ENCODE measurements at places on chromosomes 13 and 19.

DNA sequence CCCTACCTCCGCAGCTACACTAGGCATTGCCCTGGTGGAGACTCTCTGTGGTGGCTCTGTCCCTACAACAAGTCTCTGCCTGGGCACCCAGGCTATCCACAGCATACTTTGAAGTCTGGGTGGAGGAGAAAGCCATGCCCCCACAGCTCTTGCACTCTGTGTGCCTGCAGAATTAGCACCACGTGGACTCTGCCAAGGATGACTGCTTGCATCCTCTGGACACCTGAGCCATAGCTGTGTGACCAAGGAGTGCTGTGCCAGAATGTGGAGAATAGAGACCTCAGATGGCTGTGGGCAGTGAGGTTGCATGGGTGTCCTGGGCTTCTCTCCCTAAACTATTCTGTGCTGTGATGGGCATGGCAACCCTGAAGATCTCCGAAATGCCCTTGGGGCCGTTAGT lies 21.2 kb upstream of the MCF2L start:
- no peak overlapping the region for H3K27ac ChIP-seq
- peaks cover 8% of the 10 kb centered on the region for H3K4me1 ChIP-seq
- no peak overlapping the region for H3K4me3 ChIP-seq
- ATAC-seq, result no peak
- peaks cover 46% of the 10 kb centered on the region for H3K27me3 ChIP-seq
- no peaks in the 10 kb centered on the region for H3K36me3 ChIP-seq

GRCh38 chr19:14145381-14145780 lies 9.0 kb upstream of the ASF1B start:
- peaks cover 34% of the 10 kb centered on the region for H3K4me1 ChIP-seq
- H3K4me3 ChIP-seq, result no peak overlapping the region
- no peaks in the 10 kb centered on the region for H3K27me3 ChIP-seq
- H3K36me3 ChIP-seq, result peaks cover 4% of the 10 kb centered on the region

- no peak for ATAC-seq
- peaks cover 21% of the 10 kb centered on the region for H3K27me3 ChIP-seq
- H3K4me1 ChIP-seq, result no peaks in the 10 kb centered on the region
- no peak overlapping the region for H3K27ac ChIP-seq
- no peaks in the 10 kb centered on the region for H3K36me3 ChIP-seq
These were observed 63.7 kb downstream of the UNC13A start for GRCh38 chr19:17624314-17624991.

DNA sequence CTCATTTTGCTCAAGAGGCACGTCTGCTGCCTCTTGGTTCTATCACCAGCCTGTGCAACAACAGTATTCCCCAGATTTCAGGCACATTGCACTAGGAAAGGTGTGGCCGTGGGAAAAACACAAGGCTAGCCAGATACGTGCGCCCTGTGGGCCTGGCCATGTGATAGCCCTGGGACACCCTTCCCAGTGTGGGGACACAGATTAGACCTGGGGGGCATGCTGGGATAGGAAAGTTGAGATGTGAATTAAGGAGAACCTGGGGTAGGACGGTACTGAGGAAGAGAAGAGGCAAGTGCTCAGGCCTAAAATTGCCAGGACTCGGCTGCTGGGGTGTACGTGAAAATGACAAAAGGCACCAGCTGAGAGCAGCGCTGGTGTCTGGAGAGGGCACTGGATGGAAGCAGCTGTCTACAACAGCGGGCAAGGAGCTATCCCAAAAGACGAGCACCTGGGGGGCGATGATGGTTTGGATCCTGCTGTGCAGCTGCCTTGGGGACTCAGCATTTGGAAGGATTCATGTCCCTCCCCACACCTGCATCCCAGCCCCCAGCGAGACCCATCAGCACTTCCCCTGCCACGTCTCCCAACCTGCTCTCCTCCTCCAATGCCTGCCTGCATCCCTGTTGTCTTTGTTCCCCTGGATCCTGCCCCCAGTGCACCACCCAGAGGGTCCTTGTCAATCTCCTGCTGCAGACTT lies 54.3 kb downstream of the GGACT start:
- no peaks in the 10 kb centered on the region for H3K4me1 ChIP-seq
- H3K4me3 ChIP-seq, result no peak overlapping the region
- no peak overlapping the region for H3K27ac ChIP-seq
- no peaks in the 10 kb centered on the region for H3K27me3 ChIP-seq
- ATAC-seq, result no peak

DNA sequence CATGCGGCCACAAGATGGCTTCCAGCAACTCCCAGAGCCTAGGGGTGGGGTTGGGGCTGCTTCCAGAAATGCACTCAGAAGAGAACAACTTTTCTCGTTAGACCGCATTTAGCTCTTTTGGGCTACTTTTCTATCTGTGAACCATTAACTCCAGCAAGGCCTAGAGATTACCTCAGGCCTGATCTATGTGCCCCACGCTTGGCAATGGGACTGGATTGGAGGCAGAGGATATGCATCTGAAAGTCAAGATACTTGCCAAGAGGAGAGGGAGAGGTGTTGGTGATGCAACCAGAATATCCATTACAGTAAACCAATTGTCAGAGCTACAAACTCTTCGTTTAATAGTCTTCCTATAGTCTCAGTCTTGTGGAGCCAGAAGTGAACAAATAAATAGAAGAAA lies 177.7 kb downstream of the TDRD3 start:
- H3K27ac ChIP-seq, result no peak overlapping the region
- ATAC-seq, result no peak
- no peaks in the 10 kb centered on the region for H3K4me1 ChIP-seq
- peaks cover 39% of the 10 kb centered on the region for H3K36me3 ChIP-seq
- no peak overlapping the region for H3K4me3 ChIP-seq
- H3K27me3 ChIP-seq, result no peaks in the 10 kb centered on the region

GRCh38 chr13:28355822-28356371 lies 139.0 kb downstream of the FLT1 start:
- no peaks in the 10 kb centered on the region for H3K27me3 ChIP-seq
- H3K27ac ChIP-seq, result no peak overlapping the region
- H3K4me1 ChIP-seq, result peaks cover 6% of the 10 kb centered on the region

DNA sequence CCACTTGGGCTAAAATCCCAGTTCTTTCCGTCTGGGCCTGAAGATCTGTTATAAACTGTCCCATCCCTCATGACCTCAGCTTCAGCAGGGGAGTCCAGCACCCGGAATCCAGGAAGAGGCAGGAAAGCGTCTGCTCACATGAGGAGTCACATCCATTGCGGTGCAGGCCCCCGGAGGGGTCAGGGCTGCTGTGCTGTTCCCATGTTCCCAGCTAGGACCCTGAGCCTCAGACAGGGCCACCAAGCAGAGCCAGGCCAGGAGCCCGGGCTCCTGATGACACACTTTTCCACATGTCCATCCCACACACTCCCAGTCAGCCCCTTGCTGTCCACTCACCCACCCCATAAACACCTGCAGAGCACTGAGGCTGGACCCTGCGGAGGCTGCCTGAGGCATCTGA lies 45.3 kb upstream of the VSTM2B start:
- ATAC-seq, result no peak
- H3K36me3 ChIP-seq, result no peaks in the 10 kb centered on the region
- H3K27me3 ChIP-seq, result no peaks in the 10 kb centered on the region
- no peaks in the 10 kb centered on the region for H3K4me1 ChIP-seq

- no peak overlapping the region for H3K4me3 ChIP-seq
- H3K27me3 ChIP-seq, result no peaks in the 10 kb centered on the region
- H3K27ac ChIP-seq, result no peak overlapping the region
- H3K4me1 ChIP-seq, result peaks cover 27% of the 10 kb centered on the region
These were observed 12.8 kb upstream of the SELENOW start for GRCh38 chr19:47765523-47766358.

DNA sequence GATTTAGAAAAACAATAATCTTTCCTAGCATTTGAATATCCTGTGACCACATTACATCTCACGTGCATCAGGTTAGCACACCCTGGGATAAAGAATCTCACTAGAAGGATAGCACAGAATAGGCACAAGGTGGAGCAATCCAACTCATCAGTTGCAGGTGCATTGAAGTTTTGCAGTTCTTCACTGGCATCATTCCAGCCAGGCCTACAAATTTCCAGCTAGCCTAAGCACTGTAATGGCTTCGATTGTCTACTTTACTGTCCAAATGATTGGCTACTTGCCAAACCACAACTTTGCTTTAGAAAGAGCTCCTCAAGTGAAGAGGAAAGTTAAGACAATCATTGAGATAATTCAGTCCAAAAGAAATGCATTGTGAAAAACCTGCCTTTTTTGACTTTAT lies 89.5 kb downstream of the SPRY2 start:
- no peaks in the 10 kb centered on the region for H3K4me1 ChIP-seq
- H3K27me3 ChIP-seq, result peaks cover 8% of the 10 kb centered on the region
- no peak overlapping the region for H3K4me3 ChIP-seq
- H3K27ac ChIP-seq, result no peak overlapping the region
- no peaks in the 10 kb centered on the region for H3K36me3 ChIP-seq

DNA sequence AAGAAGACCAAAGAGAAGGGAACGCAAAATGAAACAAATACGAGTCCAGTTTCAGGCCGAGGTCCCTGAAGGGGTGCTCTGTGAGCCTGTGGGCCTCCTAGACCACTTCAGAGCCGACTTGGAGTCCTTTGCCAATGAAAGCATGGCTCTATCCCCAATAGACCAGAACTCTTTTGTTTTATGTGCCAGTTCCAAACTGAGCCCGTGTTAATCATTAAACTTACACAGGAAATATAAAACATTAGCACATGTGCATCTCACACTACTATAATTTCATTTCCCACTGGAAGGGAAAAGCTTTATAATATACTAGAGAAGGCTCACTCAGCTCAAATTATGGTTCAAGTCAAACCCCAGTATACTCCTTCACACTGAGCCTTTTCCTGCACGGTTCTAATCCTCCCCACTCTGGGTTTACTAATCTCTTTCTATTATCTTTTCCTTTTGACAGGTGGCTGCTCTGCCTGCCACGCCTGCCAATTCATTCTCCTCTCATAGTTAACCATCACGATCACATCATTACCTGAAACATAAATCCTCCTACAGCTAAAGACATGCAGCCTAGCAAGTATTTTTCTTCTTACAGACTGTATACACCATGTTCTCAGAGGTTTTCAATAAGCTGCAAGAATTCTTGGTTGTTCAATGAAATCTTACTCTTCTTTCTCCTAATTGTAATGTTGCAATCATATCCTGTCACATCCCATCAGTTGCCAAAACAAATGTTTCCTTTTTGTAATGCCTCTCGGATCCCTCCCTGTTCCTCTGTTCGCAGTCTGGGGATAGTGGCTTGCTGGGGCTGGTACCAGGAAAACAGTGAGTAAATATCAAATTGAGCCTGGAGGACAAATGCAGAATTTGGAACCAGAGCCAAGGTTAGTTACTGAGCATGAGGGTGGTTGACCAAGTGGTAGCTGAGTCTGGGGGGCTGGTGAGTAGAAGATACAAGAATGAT lies 18.8 kb upstream of the WASF3 start:
- H3K4me3 ChIP-seq, result no peak overlapping the region
- H3K4me1 ChIP-seq, result no peaks in the 10 kb centered on the region
- no peak for ATAC-seq
- peaks cover 54% of the 10 kb centered on the region for H3K27me3 ChIP-seq

DNA sequence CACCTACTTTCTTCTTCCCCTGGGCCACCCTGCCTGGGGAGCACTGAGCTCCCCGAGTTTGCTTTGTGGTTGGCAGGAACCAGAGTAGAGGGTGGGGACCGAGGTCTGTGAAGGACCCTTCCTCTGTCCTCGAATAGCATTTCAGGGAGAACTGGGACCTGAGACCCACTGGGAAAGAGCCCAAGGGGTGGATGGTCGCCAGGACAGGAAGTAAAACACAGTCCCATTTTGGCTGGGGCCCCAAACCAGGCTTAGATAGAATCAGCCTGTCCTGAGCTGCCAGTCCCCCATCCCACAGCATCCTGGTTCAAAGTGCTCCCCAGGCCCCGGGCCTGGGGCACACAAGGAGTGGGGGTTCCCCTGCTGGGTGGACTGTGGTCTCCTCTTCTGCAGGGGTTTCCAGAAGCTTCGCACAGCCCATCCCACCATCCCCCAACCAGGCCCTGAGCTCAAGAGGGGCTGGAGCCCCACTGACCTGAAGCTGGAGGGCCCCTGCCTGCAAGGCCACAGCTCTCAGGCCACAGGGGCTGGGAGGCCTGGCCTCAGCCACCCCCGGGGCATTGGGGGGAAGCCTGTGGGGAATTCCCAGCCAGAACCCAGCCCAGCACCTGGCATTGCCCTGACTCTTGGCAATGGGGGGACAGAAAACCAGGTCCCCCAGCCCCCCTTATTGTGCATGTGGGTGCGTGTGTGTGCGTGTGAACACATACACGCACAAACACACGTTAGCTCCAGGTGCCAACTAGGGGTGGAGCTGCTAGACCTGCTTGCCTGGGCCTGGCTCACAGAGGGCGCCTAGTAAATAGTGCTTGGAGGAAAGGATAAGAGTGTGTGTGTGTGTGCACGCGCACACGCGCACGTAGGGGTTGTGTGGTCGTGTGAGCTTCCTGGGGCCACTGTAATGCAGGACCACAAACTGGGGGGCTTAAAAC lies 995 bp upstream of the MKNK2 start:
- peaks cover 82% of the 10 kb centered on the region for H3K4me1 ChIP-seq
- H3K27me3 ChIP-seq, result no peaks in the 10 kb centered on the region
- H3K36me3 ChIP-seq, result peaks cover 26% of the 10 kb centered on the region

GRCh38 chr19:54534156-54534555 lies 31.5 kb downstream of the LAIR2 start:
- H3K27ac ChIP-seq, result no peak overlapping the region
- peaks cover 59% of the 10 kb centered on the region for H3K27me3 ChIP-seq
- peaks cover 24% of the 10 kb centered on the region for H3K4me1 ChIP-seq
- ATAC-seq, result no peak
- H3K4me3 ChIP-seq, result no peak overlapping the region

DNA sequence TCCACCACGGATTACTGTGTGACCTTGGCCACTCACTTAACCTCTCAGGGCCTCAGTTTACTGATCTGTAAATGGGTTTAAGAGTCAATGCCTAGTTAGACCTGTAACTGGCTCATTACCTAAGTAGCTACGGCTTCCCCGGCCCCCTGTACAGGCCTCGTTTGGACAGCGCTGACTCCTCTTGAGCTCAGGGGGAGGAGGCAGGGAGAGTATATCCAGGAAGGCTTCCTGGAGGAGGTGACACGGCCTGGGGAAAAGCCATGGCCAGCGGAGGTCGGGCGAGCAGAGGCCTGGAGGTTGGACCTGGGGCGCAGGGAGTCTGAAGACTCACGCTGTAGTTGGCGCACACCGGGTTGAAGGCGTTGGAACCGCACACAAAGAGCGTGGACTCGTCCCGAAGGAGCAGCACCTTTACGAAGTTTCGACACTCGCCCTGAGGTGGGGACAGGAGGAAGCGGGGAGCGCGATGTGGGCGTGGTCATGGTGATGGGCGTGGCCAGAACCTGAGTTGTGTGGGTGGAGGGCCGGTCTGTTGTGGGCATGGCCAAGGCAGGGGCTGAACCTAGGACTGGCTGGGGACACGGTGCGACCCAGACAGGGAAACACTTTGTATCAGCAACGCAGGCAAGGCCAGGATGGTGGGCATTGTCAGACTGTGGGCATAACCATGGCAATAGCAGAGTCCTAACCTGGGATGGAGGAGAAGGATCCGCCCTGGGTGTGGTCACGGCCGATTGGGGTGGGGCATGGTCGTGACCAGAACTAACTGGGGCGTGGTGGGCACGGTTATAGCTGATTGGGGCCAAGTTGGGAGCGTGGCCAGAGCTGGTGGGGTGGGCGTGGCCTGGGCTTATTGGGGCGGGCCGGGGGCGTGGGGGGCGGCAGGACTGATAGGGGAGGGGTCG lies 3.6 kb downstream of the SEMA6B start:
- H3K4me1 ChIP-seq, result peaks cover 12% of the 10 kb centered on the region
- ATAC-seq, result no peak
- H3K36me3 ChIP-seq, result no peaks in the 10 kb centered on the region
- H3K27ac ChIP-seq, result no peak overlapping the region

- H3K4me1 ChIP-seq, result no peaks in the 10 kb centered on the region
- H3K27me3 ChIP-seq, result peaks cover 15% of the 10 kb centered on the region
- H3K4me3 ChIP-seq, result no peak overlapping the region
- no peak for ATAC-seq
These were observed 62.0 kb upstream of the EDNRB start for GRCh38 chr13:77980592-77980991.

GRCh38 chr13:104198801-104199200 lies 1132.6 kb upstream of the SLC10A2 start:
- no peak overlapping the region for H3K4me3 ChIP-seq
- H3K27ac ChIP-seq, result no peak overlapping the region
- no peaks in the 10 kb centered on the region for H3K4me1 ChIP-seq
- ATAC-seq, result no peak
- H3K27me3 ChIP-seq, result no peaks in the 10 kb centered on the region
